ENCODE measurements at places on chromosomes 16 and 17.

- DNase-seq = no peak
- H3K27ac ChIP-seq = no peak overlapping the region
- H3K4me3 ChIP-seq = no peak overlapping the region
- peaks cover 4% of the 10 kb centered on the region for H3K4me1 ChIP-seq
Measured at GRCh38 chr16:27407133-27407532, 5.2 kb downstream of the IL21R start.

- H3K4me3 ChIP-seq = peak overlapping the region; percentile 89
- H3K27ac ChIP-seq = peak overlapping the region; percentile 99
- H3K36me3 ChIP-seq = peaks cover 4% of the 10 kb centered on the region
- peaks cover 26% of the 10 kb centered on the region for H3K4me1 ChIP-seq
Measured at GRCh38 chr17:7307686-7308624, 527 bp downstream of the EIF5A start.

DNA sequence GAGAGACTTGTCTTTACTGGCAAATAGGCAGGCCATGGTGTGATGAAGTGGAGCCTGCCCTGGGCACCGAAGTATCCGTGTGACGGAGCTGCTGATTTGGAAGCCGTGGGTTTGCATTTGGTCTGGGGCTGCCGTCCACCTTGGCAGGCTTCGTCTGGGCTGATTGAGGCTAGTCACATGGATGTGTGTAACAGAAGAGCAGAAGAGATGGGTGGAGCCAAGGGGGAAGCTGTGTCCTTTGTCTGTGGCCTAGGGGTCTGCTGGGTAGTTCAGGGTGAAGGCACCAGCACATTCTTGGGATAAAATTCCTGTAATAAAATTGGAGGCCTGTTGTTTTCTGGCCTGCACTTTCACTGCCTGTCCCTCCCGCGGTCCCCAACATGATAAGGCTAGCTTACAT lies 106.1 kb downstream of the AATF start:
- no peaks in the 10 kb centered on the region for H3K27me3 ChIP-seq
- no peak overlapping the region for H3K4me3 ChIP-seq
- H3K36me3 ChIP-seq = no peaks in the 10 kb centered on the region

- no peaks in the 10 kb centered on the region for H3K4me1 ChIP-seq
- H3K36me3 ChIP-seq = no peaks in the 10 kb centered on the region
- H3K27ac ChIP-seq = no peak overlapping the region
- H3K27me3 ChIP-seq = peaks cover 19% of the 10 kb centered on the region
- no peak overlapping the region for H3K4me3 ChIP-seq
Measured at GRCh38 chr17:37791447-37792399, 46.9 kb upstream of the HNF1B start.

DNA sequence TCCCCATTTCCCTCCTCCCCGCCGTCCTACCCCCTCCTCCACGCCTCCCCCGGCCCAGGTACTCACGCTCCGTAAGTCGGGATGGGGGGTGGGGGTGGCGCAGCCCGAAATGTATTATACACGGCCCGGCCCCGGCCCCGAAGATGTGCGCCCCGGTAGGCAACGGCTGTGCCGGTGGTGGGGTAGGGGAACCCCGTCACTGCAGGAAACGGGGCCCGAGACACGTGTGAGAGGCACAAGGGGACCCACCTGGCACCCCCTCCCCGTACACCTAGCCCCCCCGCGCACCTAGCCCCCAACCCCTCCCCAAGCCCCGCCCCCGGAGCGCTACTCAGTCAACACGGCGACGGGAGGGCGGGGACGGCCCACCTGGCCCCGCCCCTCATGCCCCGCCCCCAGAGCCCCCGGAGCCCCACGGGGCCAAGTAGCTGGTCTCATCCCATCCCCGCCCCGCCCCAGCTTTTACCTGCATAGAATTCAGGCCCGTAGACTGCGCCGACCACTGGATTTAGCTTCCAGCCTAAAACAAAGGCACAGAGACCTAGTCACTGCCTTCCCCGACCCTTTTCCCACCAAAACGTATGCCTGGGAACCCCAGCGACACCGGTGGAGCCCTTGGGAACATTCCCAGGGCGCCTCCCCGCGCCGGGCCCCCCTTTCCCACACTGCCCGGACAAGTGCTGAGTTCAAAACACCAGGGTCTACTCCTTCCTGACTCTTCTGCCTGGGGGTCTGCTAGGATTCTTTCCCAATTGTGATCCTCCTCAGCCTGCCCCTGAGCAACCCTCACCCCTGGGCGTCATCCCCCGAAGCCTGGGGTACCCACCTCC lies 22.8 kb downstream of the ENGASE start:
- DNase-seq = no peak
- no peak overlapping the region for H3K4me3 ChIP-seq
- no peaks in the 10 kb centered on the region for H3K36me3 ChIP-seq
- H3K4me1 ChIP-seq = no peaks in the 10 kb centered on the region

Data from tibial nerve (tissue), 4 donors.